Epithelial cell of proximal tubule (primary cell): ENCODE measurements at places on chromosomes 6 and 20. TPM values are rescaled to one million over a fixed set of nuclear protein-coding genes. Genes with fewer than 3 reads are reported as not detected.

The CDH4 gene
- 17.1 and 21.0 TPM in 2 replicates for total RNA-seq

- peak; percentile 35 for DNase-seq
Measured at GRCh38 chr6:146950351-146950835, 253.8 kb upstream of the STXBP5 start.

DNA sequence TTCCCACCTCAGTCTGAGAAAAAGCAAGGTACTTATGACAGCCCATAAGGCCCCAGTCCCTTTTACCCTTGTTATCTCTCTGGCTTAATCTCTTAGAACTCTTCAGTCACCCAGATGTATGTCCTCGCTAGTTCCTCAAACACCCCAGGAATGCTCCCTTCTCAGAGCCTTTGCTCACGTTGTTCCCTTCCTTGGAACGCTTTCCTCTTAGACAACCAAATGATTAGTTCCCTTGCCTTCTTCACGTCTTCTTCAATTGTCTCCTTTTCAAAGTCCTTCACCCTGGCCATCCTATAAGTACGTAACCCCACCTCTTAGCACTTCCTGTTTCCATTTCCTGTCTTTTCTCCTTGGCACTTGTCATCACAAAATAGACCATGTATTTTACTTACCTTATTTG, 1.1 kb upstream of the APOBEC2 start:
- no peak for DNase-seq

- DNase-seq, result peak; percentile 7
Measured at GRCh38 chr6:22399693-22400092, 102.9 kb upstream of the PRL start.

DNA sequence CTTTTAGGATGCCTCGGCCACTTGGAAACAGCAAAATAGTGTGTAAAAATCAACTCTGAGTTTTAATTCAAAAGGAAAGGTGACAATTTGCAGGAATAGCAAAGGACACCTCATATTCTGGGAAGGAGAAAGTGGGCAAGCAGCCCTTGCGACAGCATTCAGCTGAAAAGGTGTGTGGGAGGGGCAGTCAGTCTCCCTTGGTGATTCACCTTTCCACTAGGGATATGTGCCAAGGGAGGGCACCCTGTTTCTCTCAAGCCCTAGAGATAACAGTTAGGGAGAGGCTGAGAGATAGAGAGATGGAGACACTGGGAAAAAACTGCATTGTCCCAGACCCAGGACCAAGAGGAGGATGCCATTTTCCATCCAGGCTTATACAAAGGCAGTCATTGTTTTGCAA, 228.1 kb downstream of the EPM2A start:
- no peak for DNase-seq

DNA sequence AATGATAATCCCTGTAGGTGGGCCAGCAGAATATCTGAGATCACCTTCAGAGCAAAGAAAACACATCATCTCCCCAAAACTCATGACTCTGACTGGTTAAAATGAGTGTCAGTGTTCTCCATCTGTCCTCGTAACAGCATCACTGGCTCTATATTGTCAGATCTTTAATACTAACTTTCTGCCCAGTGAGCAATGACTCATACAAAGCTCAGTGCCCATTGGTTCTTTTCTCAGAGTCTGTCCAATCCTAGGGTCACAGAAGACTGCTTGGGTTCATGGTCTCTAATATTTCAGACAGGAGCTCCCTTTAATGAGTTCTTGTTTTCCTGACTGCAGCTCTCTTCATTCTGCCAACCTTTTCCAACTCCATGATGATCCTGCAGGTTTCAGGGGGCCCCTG, 36.4 kb downstream of the HLA-DPB1 start:
- DNase-seq, result no peak

GRCh38 chr20:36117638-36118037, 36.9 kb upstream of the EPB41L1 start:
- DNase-seq, result no peak

GRCh38 chr6:56840467-56841380, 114.2 kb upstream of the BEND6 start:
- no peak for DNase-seq

DNA sequence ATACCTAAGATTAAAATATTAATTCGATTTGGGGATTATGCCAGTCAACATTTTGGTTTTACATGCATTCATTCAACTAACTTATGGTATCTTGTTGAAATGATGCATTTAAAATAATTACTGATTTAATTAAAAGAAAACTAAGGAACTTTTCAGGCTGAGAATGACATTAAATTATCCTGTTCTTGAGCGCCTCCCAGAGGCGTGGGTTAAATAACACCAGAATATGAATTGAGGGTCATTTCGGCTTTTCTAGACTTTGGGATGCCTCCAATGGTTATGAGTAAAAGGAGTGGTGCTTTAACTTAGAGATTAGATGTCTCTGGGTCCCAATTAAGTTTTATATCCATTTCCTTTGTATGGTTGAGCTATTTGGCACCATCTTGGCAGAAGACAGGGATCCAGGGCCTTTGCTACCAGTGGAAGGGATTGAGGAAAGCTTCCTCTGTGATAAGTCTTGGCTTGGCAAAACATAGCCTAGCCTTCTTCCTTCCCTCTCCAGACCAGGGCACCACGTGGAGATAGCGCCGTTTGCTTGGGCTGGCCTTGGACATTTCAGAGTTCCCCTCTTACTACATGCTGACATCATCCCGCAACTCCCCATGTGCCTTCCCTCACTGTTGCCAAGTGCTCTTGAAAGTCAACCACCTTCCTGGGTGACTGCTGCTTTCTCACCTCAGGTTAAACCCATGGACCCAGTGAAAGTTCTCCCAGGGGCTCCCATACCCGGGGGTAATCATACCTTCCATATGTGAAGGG, 28.7 kb downstream of the GNAS start:
- DNase-seq, result no peak

DNA sequence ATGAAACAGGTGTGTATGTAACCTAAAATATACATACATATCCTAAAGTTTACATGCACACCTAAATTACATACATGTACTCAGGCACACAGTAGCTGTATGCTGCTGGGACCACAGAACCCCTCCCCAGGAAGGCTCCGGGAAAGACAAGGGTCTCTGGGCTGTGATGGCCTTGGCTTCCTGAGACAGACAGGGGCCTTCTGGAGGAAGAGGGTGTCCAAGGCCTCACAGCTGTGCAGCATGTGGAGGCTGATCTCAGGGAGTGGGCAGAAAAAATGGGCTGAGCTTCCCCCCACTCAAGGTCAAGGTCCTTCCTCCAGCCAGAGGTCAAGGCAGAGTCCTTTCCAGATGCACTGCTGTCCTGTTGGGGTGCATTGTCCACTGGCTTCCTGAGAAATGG, 129.1 kb upstream of the THBS2 start:
- no peak for DNase-seq

- DNase-seq, result no peak
Measured at GRCh38 chr20:59033616-59034165, 1.6 kb upstream of the ATP5F1E start.

- no peak for DNase-seq
Measured at GRCh38 chr6:99349171-99350141, at the start of gene FAXC. Gene FAXC (minus strand): TSS chr6:99349674. CDS start chr6:99349372, 302 bp downstream.

DNA sequence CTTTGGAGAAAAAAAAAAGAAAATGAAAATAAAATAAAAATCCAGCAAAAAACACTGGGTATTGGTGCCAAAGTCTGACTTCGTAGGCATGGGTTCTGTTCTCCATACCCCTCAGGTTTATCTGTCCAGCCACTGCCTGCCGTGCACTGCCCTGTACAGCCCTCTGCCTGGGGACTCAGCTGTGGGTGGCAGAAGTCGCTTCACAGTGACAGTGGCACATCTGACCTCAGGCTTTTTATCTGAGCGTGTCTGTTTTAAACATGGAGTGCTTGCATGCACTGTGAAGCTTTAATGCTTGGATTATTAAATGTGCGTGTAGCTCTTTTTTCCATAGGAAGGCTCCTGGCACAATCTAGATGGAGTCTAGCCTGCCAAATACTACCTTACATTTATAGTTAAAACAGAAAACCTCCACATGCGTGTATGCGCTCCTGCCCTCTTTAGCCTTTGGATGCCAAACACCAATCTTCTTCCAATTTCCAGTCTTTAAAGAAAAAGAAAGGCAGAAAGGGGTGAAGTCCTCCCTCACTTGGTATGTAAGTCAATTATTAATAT, 375.5 kb downstream of the UTRN start:
- DNase-seq, result no peak

GRCh38 chr20:11853359-11853758, 64.3 kb upstream of the BTBD3 start:
- DNase-seq, result no peak

GRCh38 chr6:137874204-137875057, 7.4 kb downstream of the TNFAIP3 start:
- DNase-seq, result peak; percentile 68

GRCh38 chr20:18672834-18673233, 85.0 kb downstream of the DTD1 start:
- DNase-seq, result no peak

DNA sequence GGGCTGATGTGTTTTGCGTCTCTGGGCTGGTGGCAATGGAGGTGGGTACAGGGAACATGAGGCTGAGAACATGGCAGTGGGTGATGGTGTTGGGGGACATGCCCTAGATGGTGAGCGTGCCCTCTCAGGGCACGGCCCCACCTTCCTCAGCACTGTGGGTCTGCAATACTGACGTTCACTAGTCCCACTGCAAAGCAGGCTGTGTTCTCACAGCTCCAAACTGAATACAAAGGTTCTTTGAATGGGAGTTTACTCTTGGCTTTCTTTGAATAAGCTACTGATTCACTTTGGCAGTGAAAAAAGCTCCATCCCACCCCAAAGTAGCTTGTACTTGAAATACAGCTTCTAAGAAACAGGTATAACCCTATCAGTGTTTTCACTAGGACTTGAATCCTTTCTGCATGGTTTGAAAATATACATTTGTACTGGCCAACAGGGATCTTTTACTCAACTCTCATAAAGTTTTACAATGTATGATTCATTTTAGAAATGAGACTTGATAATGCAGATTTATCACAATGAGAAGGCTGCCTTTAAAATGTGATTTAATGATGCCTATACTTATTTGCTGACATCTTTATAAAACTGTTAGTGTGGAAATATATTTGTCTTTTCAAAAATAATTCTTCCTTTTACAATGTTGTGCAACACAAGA, 400.7 kb downstream of the ZFAND3 start:
- no peak for DNase-seq

The TFEB gene
- 2.4 and 3.3 TPM in 2 replicates for total RNA-seq

The GNRH2 gene
- not detected in 2 replicates for total RNA-seq

DNA sequence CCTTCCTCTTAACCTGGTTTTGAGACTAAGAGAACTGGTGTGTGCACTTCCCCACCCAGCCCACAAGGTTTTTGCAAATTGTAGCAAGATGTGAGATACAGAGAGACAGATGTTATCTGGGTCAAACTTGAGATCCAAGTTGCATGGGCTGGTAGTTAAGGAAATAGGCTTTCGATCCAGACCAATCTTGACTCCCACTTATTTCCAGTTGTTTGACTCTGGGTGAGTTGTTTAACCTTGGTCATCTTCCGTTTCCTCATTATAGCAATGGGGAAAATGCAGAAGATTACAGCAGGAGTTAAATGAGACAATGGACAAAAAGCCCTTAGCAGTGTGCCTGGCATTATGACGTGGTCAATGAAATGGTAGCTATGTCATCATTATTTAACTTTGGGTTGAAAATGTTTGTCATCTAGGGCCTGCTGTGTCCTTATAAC, 1.7 kb downstream of the SNX21 start:
- DNase-seq, result no peak

- no peak for DNase-seq
Measured at GRCh38 chr20:62028384-62028783, 37.3 kb downstream of the TAF4 start.

GRCh38 chr6:136104556-136104955, 145.6 kb downstream of the MTFR2 start:
- no peak for DNase-seq

The MAP7 gene
- total RNA-seq, result 12.9 and 16.1 TPM in 2 replicates

The TLDC2 gene
- 0.17 and 1.1 TPM in 2 replicates for total RNA-seq

The RBM38 gene
- total RNA-seq, result 36.8 and 42.2 TPM in 2 replicates

The TP53TG5 gene
- total RNA-seq, result not detected in 2 replicates

The PTCHD4 gene
- total RNA-seq, result 0.07 and 1.3 TPM in 2 replicates

- no peak for DNase-seq
Measured at GRCh38 chr6:135832166-135832565, 19.3 kb upstream of the PDE7B start.

- DNase-seq, result no peak
Measured at GRCh38 chr6:33957892-33958525, 154.2 kb upstream of the MLN start.

DNA sequence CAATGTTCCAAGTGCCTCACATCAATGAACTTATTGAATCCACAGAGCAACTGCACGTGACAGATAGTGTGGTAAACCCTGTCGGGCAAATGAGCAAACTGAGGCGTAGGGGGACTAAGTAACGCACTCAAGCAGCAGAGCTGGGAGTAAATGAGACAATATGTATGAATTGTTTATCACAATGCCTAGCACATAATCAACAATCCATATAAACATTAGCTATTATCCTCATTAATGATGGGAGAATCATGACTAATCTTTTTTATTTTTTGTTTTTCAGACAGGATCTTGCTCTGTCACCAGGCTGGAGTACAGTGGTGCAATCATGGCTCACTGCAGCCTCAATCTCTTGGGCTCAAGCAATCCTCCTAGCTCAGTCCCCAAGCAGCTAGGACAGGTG, 43.9 kb upstream of the B4GALT5 start:
- no peak for DNase-seq

DNA sequence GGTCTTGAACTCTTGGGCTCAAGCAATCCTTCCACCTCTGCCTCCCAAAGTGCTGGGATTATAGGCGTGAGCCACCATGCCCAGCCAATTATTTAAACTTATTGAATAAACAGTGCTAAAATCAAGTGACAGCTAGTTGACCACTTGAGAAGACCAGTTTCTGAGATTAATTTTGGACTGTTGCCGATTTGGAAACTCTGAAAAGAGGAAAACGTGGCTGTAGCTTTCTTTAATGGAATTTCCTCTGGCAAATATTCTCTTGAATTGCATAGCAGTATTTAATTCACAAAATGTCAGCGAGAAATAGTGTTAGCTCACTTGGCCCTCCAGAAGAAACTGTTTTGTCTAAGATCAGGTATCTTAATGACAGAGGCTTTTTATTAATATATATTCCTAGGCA, 754.5 kb downstream of the HDGFL1 start:
- DNase-seq, result no peak

The PDYN gene
- not detected in 2 replicates for total RNA-seq

DNA sequence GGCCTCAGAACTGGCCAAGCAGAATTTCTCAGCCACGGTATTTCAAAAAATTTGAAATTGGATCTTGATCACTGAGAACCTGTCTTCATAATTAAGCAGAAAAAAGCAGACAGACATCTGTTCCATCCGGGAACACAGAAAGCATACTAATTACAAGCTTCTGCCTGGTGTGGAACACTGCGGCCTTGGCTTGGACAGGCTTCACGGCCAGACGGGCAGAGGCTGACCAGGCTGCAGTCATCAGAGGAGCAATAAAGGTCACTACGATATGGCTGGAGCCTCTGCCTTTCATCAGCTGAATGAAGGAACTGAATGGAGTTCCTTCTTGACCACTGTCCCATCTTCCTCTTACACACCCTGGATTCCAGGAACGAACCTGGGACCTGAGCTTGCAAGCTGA, 3.9 kb upstream of the NRSN1 start:
- no peak for DNase-seq

GRCh38 chr6:41940759-41941279, 789 bp downstream of the CCND3 start:
- no peak for DNase-seq

GRCh38 chr6:122553697-122554096, 56.5 kb upstream of the PKIB start:
- no peak for DNase-seq

GRCh38 chr20:60732322-60732721, 519.7 kb upstream of the CDH4 start:
- no peak for DNase-seq
